Breast epithelium (tissue), 4 donors: ENCODE measurements at places on chromosomes 12 and 14. TPM values are rescaled to one million over a fixed set of nuclear protein-coding genes. Genes with fewer than 3 reads are reported as not detected.

- DNase-seq = no peak
Measured at GRCh38 chr12:113467502-113468364, 3.9 kb downstream of the LHX5 start.

GRCh38 chr12:105858981-105859710 is 279.6 kb downstream of the NUAK1 start:
- DNase-seq = no peak

Gene LRRC10
- not detected for total RNA-seq

Gene MYF5
- total RNA-seq = not detected

Gene RAB35
- total RNA-seq = 26.8 TPM

GRCh38 chr12:71871116-71871515 is 31.6 kb downstream of the TBC1D15 start:
- DNase-seq = no peak

- DNase-seq = no peak
Measured at GRCh38 chr12:132003846-132004245, 54.1 kb downstream of the EP400 start.
